ENCODE measurements at places on chromosomes 16 and 17.

GRCh38 chr16:27851586-27851985, 211.9 kb downstream of the GSG1L start:
- DNase-seq, result no peak

GRCh38 chr17:71885662-71886061, 235.2 kb upstream of the SOX9 start:
- DNase-seq, result no peak

DNA sequence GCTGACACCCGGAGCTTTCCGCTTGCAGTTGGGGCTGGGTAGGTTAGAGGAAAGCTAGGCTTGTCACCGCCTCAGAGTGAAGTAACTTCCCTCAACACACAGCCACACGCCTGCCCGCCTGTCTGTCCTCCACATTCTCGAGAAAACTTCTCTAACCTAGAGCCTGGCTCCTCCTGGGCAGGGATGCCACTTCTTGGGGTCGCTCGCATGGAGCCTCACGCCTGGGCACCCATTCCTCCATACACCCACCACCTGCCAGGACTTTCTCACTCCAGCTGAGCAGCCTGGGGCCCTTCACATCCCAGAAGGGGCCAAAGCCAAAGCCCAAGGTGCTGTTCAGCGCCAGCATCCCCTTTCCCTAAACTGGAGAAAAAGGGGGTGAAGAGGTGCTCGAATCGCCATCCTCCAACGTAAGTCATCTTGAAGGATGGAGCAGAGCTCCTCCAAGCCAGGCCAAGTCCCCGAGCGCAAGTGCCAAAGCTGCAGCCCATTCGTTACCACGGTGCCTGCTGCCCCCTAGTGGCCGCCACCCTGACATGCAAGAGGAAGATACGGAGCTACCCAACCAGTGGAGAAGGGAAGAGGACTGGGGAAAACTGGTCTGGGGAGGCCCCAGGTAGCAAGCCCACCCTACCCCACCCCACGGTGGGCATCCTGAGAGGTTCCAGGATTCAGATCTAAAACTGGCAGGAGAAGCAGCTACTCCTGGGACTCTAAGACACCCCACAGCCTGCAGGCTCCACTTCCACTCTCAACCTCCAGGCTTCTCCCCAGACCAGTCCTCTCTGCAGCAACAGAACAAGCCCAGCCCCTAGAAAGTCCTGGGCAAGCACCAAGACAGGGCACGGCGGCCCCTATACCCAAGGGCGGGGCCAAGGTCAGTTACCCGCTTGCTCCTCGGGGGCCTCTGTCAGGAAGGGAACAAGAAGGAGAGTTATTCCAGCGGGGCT, 63.1 kb downstream of the MYO18A start:
- DNase-seq, result no peak

DNA sequence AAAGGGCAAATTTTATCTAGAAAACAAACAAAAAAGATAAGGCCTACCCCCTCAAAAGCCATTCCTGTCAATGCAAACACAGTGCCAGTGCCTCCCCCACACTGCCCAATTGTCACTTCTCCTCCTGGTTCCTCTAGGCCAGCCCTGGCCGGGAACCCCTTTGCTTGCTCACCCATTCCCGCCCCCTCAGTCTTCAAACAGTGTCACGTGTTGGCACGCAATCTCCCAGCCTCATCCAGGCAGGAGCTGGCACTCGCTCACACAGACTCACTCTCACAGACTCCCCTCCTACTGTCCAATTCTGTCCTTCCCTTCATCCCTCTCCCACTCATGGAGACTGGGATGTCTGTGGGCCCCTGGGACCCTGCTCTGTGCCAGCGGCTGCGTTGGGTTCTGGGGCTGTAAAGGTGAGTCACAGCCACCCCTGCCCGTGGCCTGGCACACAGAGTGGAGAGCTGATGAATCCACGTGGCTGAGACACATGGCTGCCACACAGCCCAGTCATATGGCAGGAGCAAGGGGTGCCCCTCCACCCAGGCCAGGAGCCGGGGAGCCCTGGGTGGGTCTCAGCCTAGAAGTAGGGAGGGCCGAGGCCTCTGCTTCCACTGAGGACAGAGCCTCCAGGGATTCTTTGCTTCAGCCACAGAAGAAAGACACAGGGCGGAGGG, 54.8 kb downstream of the VAC14 start:
- DNase-seq, result no peak

- no peak for DNase-seq
These were observed 402.2 kb upstream of the SALL1 start for GRCh38 chr16:51553314-51553713.

GRCh38 chr17:71975331-71975801, 145.5 kb upstream of the SOX9 start:
- no peak for DNase-seq

DNA sequence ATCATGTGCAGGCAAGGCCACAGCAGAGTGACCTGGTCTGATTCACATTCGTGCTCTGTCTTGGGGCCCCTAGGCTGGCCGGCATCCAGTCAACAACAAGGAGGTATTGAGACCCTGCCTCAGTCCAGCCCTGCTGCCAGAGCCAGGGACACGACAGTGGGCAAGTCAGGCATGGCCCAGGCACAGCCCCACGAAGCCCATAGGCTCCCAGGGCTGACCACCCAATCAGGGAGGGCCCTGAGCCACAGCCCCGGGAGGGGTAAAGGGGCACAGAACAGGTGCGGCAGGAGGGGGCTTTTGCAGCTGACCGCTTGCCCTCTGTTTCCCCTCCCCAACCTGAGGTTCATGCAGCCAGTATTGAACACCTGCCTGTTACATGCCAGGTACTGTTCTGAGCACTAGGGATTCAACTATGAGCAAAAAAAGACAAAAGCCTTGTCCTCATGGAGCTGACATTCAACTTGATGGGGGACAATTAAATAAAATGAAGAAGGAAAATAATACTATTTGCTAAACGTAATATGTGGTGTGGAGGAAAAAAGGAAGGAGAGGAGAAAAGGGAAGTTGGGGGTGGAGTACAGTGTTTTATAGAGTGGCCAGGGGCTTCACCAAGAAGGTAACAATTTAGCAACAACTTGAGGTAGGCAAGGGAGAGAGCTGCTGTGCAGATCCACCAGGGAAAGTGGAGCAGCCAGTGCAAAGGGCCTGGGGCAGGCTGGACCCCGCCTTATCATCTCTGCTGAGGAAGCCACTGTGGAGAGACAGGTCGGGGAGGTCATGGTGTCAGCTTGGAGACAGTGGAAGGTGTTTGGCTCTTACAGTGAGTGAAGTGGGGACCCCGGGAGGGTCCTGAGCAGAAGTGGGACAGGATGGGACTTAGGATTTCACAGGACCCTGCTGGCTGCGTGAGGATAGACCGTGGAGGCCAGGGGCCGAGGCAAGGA, 6.1 kb downstream of the DRC3 start:
- no peak for DNase-seq

GRCh38 chr17:15951368-15952047, 6.6 kb downstream of the ADORA2B start:
- DNase-seq, result no peak

GRCh38 chr16:67163164-67163998, 1.2 kb upstream of the HSF4 start:
- DNase-seq, result no peak

- no peak for DNase-seq
These were observed 52.1 kb upstream of the GNG13 start for GRCh38 chr16:852451-853185.

- no peak for DNase-seq
These were observed 4.7 kb downstream of the CORO7 start for GRCh38 chr16:4411684-4412083.

GRCh38 chr16:62256406-62256805, 220.2 kb upstream of the CDH8 start:
- DNase-seq, result no peak

GRCh38 chr16:84315422-84315821, 20.7 kb downstream of the WFDC1 start:
- no peak for DNase-seq

DNA sequence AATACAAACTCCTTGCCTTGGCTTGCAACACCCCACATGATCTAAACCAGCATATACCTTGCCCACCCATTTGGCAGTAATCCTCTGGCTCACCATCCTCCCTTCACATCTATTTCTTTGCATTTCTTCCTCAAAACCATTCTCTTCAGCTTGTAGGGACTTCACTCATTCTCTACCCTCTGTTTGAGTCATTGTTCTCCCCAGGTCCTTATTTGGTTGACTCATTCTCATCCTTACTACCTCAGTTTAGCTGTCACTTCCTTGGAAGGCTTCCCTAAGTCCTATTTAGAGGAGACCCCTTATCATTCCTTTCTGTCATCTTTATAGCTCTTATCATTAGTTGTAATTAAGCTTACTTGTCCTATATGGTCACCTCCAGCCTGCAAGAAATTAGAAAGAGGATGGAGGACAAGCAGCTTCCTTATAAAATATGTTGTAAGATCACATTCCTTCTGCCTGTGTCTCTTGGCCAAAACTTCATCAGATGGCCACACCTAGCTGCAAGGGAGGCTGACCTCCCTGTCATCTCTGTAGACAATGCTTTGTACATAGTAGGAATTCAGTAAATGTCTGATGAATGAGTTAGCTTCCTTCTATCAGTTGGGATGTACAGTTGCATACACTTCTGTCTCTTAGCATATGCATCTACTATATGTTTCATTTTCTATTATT, 1.7 kb downstream of the TTC19 start:
- no peak for DNase-seq

GRCh38 chr17:73359987-73360410, 48.2 kb upstream of the CDC42EP4 start:
- DNase-seq, result no peak

- DNase-seq, result no peak
These were observed 96.9 kb downstream of the ADCY9 start for GRCh38 chr16:4019371-4019791.

DNA sequence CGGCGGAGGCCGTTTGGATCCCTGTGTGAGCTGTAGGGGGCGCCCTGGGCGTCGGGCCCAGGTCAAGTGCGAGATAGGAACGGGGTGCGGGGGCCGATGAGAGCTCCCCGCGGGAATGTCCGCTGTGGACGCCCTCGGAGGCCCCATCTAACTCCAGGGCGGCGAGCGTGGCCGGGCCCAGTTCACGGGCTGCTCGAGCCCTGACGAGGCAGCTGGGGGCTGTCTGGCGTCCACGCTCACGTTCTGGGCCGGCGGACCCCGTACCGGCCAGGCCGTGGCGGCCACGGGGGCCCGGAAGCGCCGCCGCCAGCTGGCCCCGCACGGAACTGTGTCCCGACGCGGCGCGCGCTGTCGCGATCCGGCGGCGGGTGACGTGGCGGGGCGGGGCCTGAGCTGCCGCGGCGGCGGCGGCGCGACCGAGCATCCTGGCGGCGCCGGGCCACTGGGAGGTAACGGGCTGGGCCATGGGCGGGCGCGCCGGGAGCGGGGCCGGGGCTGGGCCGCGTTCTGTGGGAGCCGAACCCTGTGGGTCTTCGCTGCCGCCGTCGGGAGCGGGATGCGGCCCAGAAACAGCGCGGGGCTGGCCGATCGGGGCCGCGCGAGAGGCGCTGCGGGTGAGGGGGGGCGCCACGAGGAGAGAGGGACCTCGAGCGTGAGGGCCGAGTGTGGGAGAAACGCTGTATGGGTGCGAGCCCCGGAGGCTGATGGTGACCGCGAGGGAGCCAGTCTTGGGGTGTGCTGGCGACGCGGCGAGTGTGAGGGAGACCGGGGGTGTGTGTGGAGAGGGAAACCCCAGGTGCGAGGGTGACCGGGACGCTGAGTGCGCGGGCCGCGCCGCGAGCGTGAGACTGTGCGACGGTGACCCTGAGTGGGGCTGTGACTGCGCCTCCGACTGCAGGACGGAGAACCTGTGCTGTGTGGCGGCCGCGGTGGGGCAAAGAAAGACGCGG, at the start of gene SLC7A6:
SLC7A6 (plus strand) TSS at position 399 of the 950 bp plus-strand sequence. CDS start 10,201 bp downstream, outside the sequence.
- no peak for DNase-seq

DNA sequence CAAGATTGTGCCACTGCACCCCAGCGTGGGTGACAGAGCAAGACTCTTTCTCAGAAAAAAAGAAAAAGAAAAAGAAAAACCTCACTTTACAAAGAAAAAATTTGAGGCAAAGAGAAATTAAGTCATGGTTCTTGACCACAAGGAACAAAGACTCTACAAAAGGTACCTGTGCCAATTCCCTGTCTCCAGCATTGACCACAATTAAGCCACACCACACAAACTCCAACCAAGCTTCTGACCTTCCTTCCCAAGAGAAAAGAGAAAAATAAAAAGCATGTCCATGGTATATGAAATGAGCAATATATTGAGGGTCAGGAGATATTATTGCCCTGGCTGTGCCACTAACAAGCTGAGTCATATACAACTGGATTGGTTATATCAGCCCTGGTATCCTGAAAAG, 146.3 kb upstream of the NOG start:
- no peak for DNase-seq

GRCh38 chr17:64406321-64407200, 15.9 kb upstream of the PECAM1 start:
- no peak for DNase-seq

DNA sequence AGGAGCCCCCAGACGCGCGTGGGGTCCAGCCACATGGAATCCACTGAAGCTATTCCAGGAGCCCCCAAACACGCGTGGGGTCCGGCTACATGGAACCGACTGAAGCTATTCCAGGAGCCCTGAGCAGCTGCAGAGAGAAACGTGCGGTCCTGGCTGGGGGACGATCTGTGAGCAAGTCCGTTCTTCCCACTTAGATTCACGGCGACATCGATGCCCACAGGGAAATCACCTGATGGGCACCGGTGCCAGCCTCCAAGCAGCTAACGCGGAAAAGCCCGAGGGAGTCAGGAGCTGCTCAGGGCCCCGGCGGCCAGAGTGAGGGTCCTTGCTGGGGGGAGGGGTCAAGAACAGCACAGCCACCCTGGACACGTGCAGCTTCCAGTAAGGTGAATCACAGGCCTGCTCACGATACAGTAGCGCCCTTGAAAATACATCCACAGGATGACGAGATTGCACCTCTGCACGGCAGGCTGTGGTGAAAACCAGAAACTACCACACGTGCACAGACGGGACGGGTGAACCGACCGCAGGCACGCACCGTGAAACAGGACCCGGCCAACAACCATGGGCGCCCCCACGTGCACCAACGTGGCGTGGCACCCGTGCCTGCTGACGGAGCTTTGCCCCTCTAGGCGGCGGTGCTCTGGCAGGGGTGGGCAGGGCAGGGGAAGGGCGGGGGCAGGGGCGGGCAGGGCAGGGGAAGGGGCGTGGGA, 77.7 kb upstream of the GNG13 start:
- no peak for DNase-seq

DNA sequence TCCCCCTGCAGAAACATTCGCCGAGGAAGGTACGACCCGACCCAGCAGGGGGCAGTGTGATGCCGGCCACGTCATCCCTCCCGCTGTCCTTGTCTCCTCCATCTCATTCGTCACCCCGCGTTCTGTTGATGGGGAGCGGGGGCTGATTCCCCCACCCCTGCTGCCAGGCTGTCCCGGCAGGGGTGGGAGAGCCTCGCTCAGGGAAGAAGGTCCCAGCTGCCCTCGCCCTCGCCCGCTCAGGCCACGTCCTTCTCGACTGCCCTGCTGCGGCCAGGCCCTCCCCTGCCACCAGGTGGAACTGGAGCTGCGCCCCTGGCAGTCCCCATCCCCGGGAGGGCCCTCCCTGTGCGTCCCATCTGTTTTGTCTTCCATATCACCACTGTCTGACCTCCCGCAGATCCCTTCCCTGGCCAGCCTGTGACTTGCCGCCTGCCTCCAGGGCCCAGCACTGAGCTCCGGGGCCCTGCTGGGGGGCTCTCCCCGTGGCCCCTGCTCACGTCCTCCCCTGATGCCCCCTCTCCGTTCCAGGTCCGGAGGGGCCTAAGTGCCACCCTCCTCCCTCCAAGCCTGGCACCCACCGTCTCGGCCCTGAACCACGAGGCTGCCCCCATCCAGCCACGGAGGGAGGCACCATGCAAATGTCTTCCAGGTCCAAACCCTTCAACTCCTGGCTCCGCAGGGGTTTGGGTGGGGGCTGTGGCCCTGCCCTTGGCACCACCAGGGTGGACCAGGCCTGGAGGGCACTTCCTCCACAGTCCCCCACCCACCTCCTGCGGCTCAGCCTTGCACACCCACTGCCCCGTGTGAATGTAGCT, 20.6 kb downstream of the ADAM11 start:
- DNase-seq, result no peak

Measured in NCI-H1417 treated with DMSO at 0.1 percent for 48 hours (cell line).